ENCODE measurements at places on chromosomes 7 and 10.

DNA sequence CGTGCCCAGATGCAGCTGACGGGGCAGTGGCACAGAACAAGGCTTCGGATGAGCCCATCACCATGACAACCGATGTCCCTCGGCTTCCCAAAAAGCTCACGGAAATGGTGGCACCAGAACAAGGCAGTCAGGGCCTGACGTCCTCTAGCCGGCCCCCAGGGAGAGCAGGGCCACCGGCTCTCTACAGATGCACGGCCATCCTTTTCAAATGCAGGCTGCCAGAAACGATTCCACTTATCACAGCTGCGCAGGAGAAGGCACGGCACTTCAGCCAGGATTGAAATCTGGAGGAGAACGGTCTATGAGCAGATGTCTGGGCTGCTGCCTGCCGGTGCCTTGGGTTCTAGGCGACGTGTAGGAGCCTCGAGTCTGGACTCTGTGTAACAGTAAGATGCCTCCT is 223.8 kb downstream of the ZMYND11 start:
- no peak for DNase-seq

DNA sequence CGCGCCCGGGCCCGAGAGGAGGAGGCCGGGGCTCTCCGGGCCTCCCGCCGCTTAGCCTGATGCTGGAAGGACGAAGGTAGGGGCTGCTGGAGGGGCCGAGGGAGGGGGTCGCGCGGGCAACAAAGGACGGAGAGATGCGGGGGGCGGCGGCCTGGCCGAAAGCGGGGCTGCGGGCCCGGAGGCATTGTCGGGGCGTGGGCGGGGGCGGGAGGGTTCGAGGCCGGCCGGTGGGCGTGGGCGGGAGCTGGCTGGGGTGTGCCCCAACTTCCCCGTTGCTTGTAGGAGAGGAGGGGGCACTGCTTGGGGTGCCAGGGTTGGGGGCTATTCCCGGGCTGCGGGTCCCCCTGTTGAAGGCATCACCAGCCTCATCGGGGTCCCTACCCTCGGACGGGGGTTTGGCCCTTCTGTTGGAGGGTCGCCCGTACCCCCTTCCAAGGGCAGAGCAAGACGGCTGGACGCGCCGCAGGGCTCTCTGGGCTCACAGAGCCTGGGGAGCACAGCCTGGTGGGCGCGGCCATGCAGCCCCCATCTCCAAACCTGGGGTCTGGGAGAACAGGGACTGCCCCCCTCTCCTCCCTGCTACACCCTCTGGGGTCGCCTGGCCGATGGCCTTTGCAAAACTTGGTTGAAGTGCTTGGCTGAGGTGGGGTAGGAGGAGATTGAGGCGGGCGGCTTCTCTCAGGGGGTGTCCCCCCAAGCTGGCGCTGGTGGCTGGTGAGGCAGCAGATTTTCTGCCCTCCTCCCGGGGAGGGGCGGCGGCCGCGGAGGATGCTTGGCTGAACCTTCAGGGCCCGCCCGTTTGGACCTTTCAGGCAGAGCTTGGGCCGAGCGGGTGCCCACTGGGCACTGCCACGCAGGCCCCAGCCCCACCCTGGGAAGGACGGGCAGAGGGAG is 699 bp downstream of the CLIP2 start:
- peak; percentile 31 for DNase-seq

DNA sequence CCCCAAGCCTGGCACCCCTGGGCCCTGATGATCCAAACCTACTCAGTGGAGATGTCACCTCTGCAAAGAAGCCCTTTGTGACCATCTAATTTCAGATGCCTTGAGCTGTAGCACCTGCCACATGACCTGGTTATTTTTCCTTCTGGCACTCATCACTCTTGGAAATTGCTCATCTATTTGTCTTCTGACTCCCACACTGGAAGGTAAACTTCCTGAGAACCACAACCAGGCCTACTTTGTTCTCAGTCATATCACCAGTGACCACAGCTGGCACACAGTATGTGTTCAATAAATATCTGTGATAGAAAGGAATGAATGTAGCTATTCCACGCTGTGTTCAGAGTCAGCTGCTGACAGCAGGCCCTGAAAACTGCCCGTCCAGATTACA is 97.1 kb downstream of the SH3PXD2A start:
- DNase-seq, result no peak

DNA sequence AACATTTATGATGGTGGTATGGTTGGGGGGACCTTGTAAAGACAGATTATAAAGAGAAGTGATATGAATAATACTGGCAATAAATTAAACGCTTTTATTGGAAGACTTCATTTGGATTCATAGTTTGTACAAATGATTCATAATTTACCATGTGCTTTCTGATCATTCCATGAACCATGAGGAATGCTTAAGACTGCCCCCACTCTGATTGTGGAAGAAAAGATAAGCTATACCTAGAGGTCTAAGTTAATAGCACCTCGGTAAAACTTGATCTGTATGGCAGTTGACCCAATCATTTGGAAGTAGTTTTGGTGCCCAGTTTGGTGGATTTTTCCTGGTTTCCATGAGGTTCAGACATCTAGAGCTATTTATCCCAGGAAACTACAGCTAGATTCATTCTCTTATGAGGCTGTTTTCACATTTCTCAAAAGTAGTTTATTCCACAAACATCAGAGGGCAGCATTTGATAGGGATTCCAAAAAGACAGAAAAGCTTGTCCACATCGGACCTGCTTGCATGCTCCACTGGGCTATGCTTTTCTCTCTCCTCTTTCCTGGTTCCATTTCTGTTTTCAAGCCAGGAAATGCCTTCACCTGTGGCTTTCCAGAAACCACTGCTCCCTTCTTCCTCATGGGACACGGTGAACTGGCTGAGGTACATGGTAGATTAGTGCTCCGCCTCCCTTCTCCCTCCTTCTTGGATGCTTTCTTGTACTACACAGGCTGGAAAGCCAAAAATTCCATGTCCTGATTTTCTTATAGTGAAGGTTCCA is 29.2 kb downstream of the TFAM start:
- DNase-seq, result no peak

- DNase-seq, result no peak
Observed at GRCh38 chr10:129102906-129103693, 363.9 kb upstream of the MGMT start.

- no peak for DNase-seq
Observed at GRCh38 chr10:13457958-13458686, 70.7 kb downstream of the BEND7 start.

GRCh38 chr7:29479301-29480200 is 84.1 kb upstream of the PRR15 start:
- DNase-seq, result no peak

- no peak for DNase-seq
Observed at GRCh38 chr10:124138195-124138882, 44.9 kb upstream of the CHST15 start.

GRCh38 chr10:46198516-46198915 is 88.3 kb upstream of the ANTXRL start:
- DNase-seq, result no peak
